ENCODE measurements at places on chromosomes 7 and 10.

- DNase-seq = no peak
Measured at GRCh38 chr10:12796401-12797160, 204.9 kb downstream of the CCDC3 start.

- peak; percentile 11 for DNase-seq
Measured at GRCh38 chr7:116499168-116500077, at the start of gene CAV2. TSS of gene CAV2 (plus strand) at chr7:116499738. CDS start at chr7:116499782, 44 bp downstream.

GRCh38 chr10:15562578-15562977, 157.1 kb downstream of the ITGA8 start:
- DNase-seq = no peak

- DNase-seq = no peak
Measured at GRCh38 chr7:2220506-2220905, 12.2 kb downstream of the MAD1L1 start.

DNA sequence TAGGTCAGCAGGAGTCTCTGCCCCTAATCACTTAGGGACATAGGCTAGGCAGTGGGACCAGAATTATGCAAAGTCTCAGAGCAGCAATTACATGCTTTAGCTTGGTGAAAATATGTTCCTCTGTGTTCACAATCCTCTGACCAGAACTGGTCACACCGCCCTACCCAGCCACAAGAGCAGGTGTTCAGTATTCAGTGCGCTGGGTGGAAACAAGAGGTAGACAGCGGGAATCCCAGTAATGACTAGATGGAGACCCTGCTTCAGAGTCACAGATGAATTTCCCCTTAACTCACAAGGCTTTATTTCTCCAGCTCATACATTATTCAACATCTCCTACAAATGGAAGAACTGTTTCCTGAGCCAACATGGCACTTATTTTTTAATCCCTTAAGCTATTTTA, 763.7 kb upstream of the POM121L12 start:
- no peak for DNase-seq

GRCh38 chr10:129932751-129933433, 31.2 kb downstream of the EBF3 start:
- no peak for DNase-seq

- no peak for DNase-seq
Measured at GRCh38 chr10:109277456-109277855, 645.9 kb downstream of the XPNPEP1 start.

GRCh38 chr7:143239813-143240212, 18.0 kb downstream of the TAS2R40 start:
- no peak for DNase-seq

DNA sequence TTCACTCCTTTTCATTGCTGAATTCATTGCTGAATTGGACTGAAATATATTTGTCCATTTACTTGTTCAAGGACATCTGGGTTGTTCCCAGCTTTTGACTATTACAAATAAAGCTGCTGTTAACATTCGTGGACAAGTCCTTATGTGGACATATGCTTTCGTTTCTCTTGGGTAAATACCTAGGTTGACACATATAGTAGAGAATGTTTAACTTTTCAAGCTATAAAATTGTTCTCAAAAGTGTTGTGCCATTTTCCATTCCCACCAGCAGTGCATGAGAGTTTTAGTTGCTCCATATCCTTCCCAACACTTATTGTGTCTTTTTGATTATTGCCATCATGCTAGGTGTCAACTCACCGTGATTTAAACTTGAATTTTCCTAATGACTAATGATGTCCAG, 17.5 kb upstream of the CPVL start:
- DNase-seq = no peak

DNA sequence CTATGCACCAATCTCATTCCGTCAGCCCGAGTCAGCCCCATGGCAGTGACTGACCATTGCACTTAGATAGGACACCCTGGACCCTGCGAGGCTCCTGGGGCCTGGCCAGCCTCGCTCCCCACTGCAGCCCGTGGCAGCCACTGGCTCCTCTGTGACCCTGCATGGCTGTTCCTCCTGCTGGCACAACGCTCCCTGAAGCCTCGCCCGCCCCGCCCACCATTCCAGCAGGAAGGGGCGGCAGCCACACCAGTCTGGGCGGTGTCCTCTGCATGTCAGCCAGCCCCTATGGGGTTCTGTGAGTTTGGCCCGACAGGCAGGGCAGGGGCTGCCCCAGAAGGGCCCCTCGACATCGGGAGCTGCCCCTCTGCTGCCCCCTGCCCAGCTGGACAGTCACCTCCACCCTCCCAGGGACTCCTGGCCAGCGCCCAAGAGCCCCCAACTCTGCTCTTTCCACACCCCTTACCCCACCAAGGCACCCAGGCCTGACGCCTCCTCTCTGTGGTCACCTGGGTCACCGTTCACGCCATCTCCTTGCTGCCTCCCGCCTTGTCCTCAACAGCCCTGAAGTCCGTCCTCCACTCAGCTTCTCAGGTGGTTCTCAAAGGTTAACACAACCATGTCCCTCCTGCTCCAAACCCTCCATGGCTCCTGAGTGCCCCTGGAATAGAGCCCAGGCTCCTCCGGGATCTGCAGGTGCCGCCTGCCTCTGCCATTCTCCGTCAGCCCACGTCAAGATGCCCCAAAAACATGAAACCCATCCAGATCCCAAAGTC, 103.5 kb downstream of the MICALL2 start:
- DNase-seq = no peak

Measured in stimulated activated naive CD4-positive, alpha-beta T cell treated with Interleukin-2 at 50 U/mL for 16 hours (primary cell).